ENCODE measurements at places on chromosomes 12 and 14.

- no peak for DNase-seq
These were observed 18.4 kb downstream of the SETD3 start for GRCh38 chr14:99462210-99462609.

DNA sequence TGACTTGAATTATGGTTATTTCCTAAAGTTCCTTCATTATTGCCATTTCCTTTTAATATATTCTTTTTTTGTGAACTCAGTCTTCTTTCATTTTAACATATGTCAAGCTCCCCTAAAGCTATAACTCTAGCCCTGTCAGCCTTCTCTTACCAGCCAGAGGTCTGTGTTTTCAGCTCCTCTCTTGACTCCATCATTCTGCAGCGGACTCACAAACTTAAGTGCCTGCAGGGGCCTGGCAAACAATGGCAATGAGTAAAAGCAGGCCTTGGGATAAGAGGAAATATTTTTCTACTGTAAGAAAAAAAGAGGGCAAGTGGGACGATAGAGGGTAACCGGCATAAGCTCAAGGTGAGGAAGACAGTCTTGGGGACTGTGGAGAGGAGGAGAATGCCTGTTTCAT, 424.5 kb upstream of the RGS6 start:
- no peak for DNase-seq

GRCh38 chr12:117590386-117590785, 229.0 kb upstream of the NOS1 start:
- DNase-seq = no peak

- no peak for DNase-seq
These were observed 100.5 kb downstream of the VEZT start for GRCh38 chr12:95318071-95318545.

DNA sequence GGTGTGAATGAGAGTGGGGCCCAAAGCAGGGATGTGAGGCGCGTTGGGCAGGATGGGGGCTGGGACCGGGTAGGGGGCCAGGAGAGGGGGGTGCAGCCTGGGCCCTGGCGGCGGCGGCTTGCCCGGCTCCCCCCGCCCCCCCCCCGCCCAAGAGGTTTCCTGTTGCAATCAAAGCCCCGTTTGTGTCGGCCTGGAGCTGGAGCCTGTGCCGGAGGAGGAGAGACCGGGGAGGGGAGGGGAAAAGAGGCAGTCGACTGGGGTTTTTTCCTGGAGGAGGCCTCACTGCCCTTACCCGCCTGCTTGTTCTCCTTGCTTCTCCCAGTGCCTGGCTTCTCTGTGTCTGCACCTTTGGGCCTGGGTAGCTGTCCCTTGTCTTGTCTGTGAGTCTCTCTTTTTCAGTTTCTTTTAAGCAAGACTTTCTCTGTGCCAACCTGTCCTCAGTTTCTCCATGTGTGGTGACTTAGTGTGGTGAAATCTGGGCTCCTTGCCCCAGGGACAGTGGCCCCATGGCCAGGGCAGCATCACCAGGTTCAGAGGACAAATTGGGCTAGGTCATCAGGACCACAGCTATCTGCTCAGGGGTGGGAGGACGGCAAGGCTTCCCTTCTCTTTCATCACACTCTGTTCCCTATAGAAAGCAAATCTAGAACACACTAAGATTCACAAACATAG, 8.5 kb downstream of the RARG start:
- peak; percentile 37 for DNase-seq

- DNase-seq = no peak
These were observed 54.3 kb downstream of the PRMT8 start for GRCh38 chr12:3545121-3545796.

DNA sequence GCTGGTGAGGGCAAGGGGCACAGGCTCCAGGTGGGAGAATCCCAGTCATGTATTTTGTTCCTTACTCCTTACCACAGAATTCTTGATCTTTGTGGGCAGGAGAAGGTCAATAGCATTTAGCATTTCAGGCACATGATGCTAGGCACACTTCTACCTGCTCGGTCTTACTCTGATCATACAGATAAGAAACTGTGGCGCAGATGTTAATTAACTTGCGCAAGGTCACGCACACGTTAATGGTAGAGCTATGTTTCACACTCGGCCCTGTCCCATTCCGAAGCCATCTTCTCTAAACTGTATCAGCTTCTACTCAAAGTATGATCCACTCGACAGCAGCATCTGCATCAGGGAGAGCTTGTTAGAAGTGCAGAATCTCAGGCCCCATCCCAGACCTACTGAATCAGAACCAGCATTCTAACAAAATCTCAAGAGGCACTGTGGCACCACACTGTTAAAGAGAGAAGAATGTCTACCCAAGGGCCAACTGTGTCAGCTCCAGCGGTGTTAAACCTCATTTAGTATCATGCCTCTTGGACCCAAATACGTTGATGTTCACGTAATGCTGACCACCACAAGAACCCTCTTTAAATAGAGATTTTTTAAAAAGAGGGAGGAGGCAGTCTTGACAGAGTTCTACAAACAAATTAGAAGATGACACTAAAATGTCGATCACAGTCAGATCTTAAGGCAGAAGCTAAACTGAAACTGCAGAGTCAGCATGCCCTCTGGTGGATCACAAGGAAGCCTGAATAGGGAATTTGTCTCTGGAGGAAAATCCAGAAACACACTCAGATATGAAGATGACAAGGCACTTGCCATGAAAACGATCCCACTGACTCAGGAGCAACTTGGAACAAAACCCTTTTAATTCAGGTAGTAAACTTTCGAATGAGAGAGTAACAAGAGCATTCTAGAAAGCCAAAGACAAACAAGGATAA, 7.3 kb downstream of the STXBP6 start:
- no peak for DNase-seq

GRCh38 chr12:111780615-111781014, 13.9 kb downstream of the ALDH2 start:
- no peak for DNase-seq

DNA sequence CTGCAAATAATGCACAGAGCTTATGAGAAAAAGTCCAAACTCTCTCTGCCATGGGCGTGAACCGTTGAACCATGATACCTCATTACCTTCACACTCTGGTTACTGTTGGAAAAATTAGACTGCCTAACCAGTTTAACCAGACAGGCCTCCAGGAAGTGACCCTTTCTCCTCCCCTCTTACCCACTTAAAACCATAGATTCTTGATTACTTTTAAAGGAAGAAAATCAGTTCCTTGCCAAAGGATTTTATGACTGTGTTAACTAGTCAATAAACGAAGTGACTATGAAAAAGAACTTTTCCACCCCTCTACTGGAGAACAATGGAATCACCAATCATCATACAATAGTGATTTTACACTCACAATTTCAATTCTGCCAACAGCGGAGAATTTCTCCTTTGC, 254.0 kb upstream of the ATP2B1 start:
- DNase-seq = no peak

GRCh38 chr12:102343361-102344121, 136.8 kb downstream of the IGF1 start:
- no peak for DNase-seq

DNA sequence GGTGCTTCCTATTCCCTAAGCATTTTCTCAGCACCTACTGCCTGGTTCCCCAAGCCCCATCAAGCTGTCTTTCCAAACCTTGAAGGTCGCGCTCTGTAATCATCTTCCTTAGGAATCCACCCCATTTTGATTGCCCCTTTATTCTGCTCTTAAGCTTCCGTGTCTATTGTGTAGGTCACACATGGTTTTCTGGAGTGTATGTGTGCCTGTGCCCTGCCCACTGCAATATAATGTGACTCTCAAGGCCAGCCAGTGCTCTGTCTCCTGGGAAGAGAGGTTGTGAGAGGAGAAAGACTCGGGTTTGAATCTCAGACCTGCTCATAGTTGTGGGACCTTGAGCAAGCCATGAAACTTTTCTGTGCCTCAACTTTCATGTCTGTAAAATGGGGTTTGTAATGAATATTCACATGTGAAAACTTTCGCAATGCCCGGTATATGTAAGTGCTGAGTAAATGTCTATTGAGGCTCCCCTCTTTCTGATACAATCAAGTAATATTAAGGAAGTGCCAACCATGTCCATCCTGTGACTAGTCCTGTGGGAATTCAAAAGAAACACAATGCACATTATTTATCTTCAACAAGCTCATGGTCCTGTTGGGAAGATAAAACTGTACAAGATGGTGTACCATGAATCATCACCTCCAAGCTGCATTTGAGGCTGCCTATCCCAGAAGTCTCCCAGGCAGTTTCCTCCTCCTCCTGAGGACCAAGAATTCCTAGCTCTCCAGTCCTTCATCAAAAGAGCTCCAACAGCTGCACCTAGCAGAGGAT, 774 bp upstream of the KRT75 start:
- no peak for DNase-seq

- DNase-seq = no peak
These were observed 30.9 kb downstream of the NIN start for GRCh38 chr14:50800032-50800431.

- no peak for DNase-seq
These were observed 6.2 kb downstream of the KLHDC2 start for GRCh38 chr14:49774106-49774505.

DNA sequence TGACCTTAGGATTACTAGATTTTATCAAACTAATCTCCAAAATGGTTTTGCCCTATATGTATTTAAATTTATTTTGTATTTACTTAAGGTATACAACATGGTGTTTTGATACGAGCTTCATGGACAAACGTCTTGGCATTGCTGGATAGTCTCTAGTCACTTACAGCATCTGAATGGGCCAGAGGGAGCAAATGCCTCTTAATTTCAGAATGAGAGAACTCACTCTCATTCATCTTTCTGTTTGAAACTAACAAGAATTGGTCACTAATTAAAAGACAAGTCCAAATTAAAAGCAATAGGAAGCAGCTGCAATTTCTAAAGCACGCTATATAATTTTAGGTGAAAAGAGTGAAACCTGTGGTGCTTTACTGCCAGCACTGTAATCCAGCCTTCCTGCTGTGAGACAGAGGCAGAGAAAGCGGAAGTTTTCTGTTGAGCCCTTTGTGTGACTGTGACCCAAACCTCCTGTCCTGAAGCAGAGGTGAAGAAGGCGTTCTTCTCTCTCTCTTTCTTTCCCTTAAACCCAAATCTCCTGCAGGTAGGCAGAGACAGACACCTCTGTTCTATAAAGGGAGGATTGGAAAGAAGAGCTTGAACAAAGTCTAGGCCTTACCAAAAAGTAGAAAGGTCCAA, 184.6 kb upstream of the NAV3 start:
- DNase-seq = no peak

DNA sequence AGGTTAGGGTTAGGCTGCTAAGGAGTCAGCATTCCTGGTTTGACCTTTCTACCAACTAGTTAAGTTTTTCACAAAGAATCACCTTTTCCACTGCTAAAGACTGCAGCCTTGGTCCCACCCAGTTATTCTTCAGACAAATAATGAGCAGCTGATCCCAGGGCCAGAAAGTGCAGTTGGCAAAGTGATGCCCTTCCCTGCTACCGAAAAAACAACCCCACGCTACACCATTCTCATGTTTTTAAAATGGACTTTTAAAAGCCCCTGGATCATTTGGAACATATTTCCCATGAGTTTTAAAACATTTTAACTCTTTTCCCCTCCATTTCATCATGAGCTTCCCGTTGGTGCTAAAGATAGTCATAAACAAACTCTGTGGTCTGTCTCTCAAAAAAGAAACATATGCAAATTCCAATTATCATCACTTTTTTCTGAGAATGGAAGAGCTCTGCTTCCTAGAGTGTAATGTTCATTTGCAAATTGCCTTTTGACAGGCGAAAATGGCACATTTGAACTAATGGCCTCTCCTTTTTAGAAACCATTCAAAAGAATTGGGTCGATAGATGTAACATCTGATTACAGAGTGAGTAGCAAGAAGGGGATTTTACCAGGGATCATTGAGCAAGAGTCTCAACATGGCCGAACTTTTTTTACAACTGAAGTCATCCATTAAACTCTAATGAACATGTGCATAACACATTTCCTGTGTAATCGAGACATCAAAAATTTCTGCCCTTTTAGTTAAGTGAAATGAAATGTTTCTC, 129.3 kb upstream of the RAP1B start:
- no peak for DNase-seq

DNA sequence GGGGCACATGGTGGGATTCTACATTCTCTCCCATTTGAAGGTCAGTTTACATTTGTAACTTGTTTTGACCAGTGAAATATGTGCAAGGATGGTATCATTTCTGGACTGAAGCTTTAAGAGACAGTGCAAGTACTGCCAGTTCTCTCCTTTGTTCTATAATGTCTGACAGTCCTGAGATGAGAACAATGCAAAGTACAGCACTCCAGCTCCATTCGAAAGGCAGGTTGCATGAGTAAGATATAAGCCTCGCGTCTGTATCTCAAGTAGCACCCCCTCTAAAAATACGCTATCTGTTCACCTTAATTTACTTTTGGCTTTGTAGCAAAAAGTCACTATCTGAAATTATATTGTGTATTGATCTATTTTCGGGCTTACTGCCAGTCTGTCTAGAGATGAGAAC, 1122.2 kb upstream of the TMEM132C start:
- no peak for DNase-seq

GRCh38 chr12:100820314-100820713, 25.7 kb downstream of the ANO4 start:
- no peak for DNase-seq

- DNase-seq = no peak
These were observed 122.4 kb downstream of the MIPOL1 start for GRCh38 chr14:37320106-37320505.

DNA sequence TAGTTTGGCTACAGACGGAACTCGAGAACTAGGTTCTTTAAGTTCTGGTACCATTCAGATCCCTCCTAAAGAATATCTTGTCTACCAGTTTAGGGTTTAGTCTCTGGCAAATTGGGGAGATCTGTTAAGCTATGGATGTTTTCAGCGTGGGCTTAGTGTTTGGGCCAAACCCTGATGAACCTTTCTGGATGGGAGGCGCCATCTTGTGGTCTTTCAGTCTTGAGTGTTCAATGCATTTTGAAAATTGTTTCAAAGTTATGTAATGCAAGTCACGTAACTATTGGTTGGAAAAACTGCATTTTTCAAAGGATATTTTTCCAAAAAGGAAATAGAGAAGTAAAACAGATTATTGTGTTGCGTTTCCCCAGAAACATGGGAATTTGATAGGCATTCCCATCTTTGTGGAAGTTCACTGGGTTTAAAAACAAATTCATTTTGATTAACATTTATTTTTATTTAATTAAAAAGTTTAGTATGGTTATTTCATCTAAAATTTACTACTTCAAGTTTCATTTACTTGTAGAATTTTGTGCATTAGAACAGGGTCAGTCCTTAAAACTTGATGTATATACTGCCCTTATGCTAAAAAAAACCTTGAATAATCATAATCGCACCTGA, 169.0 kb downstream of the PRIMA1 start:
- DNase-seq = no peak

DNA sequence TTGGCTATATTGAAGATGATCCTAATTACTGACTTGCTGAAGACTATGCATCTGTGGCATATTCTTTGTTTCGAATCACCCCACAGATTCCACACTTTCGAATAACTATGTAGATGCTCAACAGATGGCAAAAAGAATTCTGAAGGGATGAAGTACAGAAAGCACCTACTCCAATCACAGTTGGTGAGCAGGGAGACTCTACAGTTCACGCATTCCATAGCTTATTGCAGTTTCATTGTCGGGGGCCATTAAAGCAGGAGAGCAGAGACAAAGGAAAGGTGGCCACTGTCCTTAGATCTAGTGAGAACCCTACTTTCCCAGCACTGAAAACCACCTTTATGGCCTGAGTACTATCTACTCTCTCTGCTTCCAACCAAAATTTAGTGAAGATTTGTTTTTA, 191.9 kb downstream of the STXBP6 start:
- no peak for DNase-seq
